ENCODE measurements at places on chromosomes 11 and 22.
A peak's percentile ranks its signal among the peaks of the same experiment; 100 is the strongest.

- no peak for DNase-seq
These were observed 171.5 kb downstream of the MN1 start for GRCh38 chr22:27629908-27630673.

GRCh38 chr11:2097356-2097997 lies 41.7 kb downstream of the IGF2 start:
- DNase-seq: no peak

DNA sequence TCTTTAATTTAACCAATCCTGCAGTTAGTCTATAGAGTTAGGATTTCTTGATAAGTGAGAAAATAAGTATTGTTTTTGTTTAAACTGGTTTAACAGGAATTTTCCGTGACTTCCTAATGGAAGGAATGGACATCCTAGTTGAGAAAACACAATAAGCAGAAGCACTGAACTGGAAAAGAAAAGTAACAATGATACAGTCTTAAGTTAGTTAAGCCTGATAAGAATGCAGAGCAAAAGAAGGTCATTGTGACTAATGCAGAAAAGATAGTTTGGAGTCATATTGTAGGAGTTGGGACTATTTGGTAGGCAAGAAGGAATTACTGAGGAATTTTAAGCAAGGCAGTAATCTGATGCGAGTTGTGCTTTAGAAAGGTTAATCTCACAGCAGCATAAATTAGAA lies 11.7 kb downstream of the RNF141 start:
- no peak for DNase-seq

- no peak for DNase-seq
These were observed 14.1 kb downstream of the YDJC start for GRCh38 chr22:21615731-21616130.

GRCh38 chr11:74050465-74050864 lies 41.6 kb upstream of the UCP3 start:
- DNase-seq: no peak

DNA sequence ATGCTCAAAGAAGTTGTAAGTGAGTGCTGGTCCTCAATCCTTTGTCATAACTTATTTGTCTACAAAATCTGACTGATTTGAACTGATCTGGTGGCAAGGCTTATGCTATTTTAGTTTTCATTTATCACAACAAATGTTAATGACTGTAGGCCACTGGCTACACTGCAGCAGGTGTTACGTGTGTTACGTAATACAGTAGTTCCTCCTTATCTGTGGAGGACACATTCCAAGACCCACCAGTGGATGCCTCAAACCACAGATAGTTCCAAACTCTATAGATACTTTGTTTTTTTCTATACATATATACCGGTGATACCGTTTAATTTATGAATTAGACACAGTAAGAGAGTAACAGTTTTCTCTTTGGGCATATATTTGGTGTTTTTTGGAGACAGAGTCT lies 7.0 kb downstream of the MADD start:
- no peak for DNase-seq

- DNase-seq: no peak
These were observed 33.8 kb upstream of the DKK3 start for GRCh38 chr11:12042215-12042676.

DNA sequence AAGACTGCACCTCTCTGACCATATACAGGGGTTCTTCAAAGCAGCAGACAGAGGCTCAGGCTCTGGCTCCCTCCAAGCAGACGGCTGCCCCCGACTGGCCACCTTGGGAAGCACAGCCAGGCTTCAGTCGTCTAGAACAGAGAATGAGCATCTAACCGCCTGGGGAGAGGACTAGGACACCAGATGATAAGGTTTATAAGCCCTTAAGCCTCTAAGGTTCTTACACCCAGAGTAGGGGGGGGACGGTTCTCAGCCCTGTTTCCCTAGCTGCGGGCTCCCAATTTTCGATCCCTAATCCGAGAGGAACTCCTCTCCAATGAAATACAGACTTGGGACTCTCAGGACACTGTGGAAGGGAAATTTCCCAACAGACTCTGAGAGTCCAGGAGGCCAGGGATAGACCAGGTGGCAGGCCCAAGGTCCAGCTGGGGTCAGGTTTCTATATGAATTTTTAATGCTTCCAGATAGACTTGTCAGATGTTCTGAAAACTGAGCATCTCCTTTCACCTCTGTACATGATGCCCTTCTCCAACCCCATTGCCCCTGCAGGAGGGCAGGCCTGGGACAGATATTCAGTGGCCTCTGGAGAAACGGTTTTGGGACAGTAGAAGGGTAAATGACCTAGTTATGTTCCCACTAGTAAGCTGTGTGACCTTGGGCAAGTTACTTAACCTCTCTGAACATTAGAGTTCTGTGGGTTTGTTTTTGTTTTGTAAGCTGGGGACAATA lies 20.2 kb downstream of the RTN4RL2 start:
- DNase-seq: peak; percentile 51

DNA sequence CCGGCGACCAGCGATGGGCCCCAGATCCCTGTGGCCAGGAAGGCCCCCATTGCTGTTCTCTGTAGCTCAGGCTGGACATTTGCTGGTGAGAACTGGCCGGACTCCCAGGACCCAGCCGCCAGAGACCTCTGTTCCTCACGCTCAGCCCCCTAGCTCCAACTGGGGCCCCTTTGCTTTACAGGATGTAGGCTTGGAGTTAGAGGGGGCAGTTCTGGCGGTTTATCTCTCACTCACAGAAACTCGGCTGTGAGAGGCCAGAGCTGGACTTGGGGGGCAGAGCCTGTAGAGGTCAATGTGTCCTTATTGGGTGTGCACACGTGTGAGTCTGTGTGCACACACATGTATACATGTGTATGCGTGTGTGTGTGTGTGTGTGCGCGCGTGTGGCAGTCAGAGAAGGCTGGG lies 502 bp downstream of the SMIM38 start:
- no peak for DNase-seq

DNA sequence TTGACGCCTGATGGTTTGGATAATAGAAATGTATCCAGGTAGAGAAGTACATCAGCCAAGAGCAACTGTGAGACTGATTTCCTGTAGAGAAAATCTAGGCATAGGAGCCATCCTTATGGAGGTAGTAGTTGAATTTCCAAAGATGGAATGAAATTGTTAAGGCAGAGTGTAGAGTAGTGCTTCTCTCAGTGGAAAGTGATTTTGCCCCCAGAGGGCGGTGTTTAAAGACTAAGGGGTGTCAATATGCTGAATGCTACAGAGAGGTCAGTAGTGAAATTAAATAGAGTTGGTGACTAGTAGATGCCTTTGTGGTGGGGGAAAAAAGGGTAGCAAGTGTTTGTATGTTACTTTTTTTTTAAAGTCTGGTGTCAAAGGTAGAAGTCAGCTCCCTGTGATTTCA lies 54.5 kb downstream of the TRIM44 start:
- no peak for DNase-seq

DNA sequence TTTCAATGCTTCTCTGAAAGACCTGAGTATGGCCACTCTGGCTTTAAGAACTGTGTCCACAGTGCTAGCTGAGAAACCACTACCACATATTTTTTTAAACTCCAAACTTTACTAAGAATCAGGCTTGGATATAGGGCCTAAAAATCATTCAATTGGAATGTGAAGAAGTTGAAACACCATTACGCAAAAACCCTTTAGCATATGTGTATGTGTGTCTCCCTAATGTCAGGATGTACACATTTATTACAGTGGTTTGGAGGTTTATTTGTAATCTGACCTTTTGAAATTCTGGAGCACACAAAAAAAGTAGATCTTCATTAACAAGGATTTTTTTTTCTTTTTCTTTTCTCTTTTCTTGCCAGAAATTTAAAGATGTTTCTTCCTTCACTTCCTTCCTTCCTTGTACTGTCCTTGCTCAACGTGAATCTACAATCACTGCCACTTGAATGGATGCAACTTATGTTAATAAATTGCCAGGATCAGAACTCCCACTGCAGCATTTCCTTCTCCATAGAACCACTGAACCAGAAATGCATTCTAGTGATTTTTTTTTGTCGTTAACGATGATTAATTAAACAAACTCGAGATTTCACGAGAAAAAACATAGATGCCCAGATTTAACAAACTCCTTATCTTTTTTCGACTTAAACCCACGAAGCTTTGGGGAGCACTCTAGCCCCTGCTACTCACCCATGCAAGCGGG lies 3.1 kb upstream of the ADM start:
- DNase-seq: no peak

DNA sequence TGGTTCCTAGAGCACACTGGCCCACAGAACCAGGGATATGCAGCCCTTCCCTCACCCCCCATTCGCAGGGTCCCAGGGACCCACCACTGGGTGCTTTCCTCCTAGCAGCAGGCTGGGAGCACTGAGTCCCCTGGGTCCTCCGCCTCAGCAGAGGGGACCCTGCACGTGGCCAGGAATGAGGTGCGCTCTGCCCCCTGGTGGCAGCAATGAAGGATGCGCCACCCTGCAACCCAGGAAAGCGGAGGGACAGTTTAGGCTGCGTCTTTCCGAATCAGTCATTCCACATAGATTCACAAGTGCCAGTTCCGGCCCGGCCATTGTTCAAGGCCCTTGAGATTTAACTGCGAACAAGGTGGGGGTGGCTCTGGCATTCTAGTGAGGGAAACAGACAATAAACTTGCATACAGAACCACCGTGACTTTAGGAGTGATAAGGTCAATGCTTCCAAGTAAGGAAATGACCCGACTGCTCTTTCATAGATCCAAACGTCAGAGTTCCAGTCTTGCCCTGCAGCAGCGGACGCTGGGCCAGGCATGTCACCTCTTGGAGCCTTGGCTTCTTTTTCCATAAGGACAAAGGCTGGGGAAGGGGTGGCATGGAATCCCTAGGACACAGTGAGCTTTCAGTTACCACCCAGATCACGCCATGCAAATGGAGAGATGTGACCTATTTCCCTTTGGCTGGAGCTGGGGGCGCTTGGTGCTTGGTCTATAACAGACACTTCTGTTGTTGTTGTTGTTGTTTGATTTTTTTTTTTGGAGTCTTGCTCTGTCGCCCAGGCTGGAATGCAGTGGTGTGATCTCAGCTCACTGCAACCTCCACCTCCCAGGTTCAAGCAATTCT lies 7.7 kb downstream of the RIN1 start:
- DNase-seq: peak; percentile 75

- no peak for DNase-seq
These were observed 504.2 kb upstream of the ARHGAP42 start for GRCh38 chr11:100182927-100183326.

DNA sequence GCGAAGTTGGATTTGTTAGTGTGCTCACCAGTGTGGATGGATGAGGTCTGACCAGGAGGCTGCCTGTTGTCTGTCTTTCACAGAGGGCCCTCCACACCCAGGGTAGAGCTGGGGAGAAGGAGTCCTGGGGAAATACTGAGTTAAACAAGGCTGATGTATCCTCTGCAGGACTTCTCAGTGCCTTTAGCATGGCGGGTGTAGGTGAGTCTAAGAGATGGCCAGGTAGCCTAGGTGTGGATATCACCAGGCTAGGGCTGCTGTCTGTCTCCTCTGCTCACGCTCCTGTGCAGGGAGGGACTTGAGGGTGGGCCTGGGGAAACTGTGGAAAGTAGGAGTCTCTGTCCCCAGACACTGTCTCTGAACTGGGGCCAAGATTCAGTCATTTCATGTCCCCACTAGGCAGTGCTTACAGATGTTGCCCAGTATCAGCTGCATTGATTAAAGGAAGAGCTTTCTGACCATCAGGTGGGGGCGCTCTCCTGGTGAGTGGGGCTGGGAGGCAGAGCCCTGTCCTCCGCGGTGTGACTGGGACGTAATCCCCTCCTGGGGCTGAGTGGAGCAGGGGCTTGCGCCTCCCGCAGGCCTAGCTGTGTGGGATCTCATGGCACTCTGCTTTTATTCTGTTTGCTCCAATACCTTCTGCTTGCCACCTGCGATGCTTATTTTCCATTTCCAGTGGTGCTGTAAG lies 35.5 kb upstream of the CCDC188 start:
- DNase-seq: no peak

GRCh38 chr11:9038541-9038940 lies 34.7 kb upstream of the NRIP3 start:
- DNase-seq: no peak

- no peak for DNase-seq
These were observed 4.6 kb downstream of the FRMD8 start for GRCh38 chr11:65390996-65391395.

GRCh38 chr11:69843529-69843921 lies 24.3 kb upstream of the FGF3 start:
- DNase-seq: no peak

DNA sequence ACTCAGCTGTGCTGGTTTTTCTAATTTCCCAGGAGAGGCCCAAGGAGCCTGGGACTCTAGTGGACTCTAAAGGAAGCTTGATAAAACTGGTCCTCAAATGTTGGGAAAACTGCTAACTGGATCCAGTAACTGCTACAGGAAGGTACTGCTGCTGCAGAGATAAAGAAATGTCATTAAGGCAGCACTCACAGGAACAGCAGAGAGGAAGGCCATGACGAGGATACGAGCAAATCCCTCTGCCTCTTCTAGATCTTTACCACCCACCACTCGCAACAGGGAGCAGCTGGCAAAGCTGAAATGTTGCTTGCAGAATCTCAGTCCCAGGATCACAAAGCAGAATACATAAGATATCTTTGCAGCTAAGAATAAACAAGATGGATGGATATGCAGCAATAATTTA lies 23.5 kb downstream of the TTC28 start:
- DNase-seq: no peak

DNA sequence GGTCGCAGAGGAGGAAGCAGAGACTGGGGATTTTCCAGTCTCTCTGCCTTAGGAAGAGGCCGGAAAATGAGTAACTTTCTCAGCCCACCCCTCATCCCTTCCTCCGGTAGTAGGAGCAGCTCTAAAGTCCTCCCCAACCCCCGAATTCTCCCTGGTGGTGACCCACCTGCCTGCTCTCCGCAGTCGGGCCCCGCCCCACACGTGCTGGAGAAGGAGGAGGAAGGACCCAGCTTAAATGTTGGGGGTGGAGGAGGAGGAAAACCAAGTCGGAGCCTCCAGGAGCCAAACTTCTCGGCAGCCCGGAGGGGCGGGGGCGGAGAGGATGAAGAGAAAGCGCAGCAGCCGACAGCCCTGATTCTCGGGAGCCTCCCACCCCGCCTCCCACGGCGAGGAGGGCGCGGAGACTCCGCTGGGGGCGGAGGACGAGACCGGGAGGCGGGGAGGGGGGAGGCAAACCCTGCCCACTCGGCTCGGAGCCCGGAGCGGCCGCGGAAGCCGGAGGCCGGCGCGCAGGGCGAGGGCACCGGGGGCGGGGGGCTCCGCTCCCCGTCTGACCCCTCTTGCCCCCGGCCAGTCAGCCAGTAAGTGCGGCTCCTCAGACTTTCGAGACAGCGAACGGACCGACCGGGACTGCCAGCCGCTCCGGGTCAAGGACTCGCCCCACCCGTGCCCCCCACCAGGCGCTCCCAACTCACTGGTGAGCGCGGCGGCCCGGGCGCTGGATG lies at the start of gene TPBGL:
Gene TPBGL (plus strand): TSS at position 464 of the 725 bp plus-strand sequence. CDS start 276 bp downstream, outside the sequence.
- DNase-seq: no peak

Data from T-helper 9 cell (primary cell).